ENCODE measurements at places on chromosomes 16 and 17. TPM values are rescaled to one million over a fixed set of nuclear protein-coding genes. Genes with fewer than 3 reads are reported as not detected.

Gene SLC6A2
- 0.21 TPM for total RNA-seq

GRCh38 chr16:30949650-30950515, 1.0 kb downstream of the ORAI3 start:
- no peak for DNase-seq

Gene RRAD
- total RNA-seq = not detected

- peak; percentile 84 for DNase-seq
Observed at GRCh38 chr17:81924557-81925532, 2.7 kb downstream of the MAFG start.

Gene ARL5C
- total RNA-seq = not detected

Gene MT1F
- 13.4 TPM for total RNA-seq

Gene NPIPA5
- total RNA-seq = 2.3 TPM

GRCh38 chr17:13601322-13601775, 380 bp downstream of the HS3ST3A1 start:
- peak; percentile 64 for DNase-seq

Gene TMEM235
- total RNA-seq = not detected

Gene AXIN2
- total RNA-seq = 34.8 TPM

Gene CLEC18A
- total RNA-seq = 0.63 TPM

DNA sequence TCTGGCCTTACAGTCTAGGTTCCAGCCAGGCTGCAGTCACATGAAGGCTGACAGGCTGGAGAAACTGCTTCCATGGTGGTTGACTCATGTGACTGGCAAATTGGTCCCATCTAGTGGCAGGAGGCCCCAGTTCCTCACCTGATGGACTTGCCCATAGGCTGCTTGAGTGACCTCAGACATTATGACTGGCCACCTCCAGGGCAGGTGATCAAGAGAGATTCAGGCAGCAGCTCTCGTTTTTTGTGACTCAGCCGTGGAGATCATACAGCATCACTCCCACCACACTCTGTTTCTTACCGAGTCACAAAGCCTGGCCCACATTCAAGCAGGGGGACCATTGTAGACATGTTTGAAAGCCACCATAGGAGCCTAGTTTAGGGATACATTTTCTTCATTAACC, 34.5 kb downstream of the SIAH1 start:
- no peak for DNase-seq

Gene DNAH9
- 0.85 TPM for total RNA-seq

- DNase-seq = peak; percentile 81
Observed at GRCh38 chr17:64778240-64779097, 116.4 kb upstream of the SMURF2 start.

GRCh38 chr16:11563493-11564040, 23.2 kb downstream of the LITAF start:
- no peak for DNase-seq

DNA sequence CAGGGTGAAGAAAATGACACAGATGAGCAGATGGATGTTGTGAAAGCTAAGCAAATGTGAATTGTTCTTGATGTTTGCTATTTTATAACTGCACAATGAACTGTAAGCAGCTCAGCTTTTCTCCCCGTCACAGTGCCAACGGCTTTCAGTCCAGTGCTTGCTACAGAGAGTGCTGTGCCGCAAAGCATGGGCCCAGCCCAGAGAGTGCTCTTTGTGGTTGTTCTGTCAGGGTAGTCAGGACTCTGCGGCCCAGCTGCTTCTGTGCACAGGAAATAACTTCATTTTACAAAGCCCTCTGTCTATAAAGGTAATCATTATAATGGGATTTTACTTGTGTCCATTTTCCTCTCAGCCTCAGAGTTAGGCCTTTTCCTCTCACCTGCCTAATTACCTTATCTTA, 39.1 kb downstream of the CDRT15 start:
- no peak for DNase-seq

GRCh38 chr17:79607940-79608623, 2.8 kb downstream of the RBFOX3 start:
- DNase-seq = peak; percentile 97

Gene TERB1
- not detected for total RNA-seq

Gene SHISA9
- total RNA-seq = 11.6 TPM

DNA sequence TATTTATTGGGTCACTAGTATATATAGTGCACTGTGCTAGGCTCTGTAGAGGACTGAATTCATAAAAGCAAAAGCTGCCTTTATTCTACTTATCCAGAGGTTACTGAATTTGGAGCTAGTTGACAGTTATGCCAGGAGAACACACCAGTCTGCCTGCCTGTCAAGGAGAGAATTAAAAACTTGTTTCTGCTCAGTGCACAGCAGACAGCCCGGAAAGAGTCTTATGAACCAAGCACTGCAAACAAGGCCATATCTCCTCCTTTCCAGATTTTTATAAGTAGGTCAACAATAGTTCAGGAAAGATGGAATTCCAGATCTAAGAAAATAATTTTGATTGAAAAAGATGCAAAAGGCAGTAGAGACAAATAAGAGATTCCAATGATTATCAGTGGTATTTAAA, 267.8 kb downstream of the CA10 start:
- DNase-seq = no peak

DNA sequence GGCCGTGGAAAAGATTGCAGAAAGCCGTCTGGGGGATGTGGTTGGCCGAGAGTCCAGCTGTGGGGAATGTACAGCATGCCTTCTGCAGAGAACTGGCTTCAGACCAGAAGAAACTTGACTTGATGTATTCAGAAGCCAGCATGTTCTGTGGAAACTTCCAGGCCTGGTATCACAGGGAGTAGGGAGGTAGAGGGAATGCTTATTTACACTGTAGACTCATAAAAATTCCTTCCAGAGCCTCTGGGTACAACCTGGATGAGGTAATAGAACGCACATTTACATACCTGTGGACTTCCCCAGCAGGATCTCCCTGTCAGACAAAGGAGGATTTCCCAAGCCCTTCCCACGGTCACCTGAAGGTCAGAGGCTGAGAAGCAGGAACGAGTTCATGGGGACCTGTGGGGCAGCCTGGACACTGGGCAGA, 11.8 kb upstream of the GAS7 start:
- peak; percentile 51 for DNase-seq

DNA sequence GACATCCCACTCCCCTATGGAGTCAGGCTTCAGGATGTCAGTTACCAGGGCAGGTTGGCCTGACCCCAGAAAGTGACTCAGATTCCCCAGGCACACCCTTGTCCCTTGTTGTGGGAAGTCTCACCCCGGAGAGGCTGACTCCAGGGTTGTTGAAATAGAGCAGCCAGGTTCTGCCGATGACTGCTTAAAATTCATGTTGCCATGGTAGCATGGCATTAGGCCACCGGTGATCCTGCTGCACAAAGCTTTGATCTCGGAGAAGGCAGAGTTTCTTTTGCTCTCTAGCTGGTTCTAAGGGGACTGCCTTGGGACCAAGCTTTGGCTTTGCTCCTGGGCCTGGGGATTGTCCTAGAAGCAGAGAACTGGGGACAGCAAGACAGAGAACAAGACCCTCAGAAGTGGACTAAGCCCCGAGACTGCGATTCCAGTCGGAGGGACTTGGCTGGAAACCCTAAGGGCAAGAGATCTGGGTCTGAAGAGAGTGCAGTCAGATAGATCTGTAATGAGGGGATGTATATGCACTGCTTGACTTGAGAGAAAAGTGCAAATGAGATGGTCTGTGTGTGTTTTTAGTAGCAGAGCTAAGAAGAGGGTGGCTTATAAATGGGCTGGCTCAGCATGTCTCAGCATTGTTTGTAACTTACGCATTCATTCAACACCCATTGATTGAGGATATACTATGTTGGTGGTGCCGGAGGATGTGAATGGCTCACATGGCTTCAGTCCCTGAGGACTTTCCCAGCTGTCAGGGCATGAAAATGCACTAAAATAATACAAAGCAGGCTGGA, 106.9 kb downstream of the RGS9 start:
- peak; percentile 37 for DNase-seq

- peak; percentile 46 for DNase-seq
Observed at GRCh38 chr17:73268582-73269328, 7.1 kb upstream of the CPSF4L start.

DNA sequence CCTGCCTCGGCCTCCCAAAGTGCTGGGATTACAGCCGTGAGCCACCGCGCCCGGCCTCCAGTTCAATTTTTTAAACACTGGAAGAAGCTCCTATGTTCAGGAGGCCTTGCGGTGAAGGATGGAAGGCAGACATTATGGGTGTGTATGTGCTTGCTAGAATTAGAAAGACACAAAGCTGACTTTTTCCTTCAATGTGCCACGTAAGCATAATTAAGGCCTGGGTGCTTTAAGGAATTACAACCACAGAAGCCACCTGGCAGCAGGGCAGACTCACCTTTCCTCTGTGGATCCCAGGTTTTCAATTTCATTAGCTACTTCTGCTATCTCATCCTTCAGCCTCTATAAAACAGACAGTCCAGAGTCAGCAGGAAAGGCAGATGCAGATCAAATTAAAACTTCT, 74.2 kb downstream of the CYTH1 start:
- no peak for DNase-seq

DNA sequence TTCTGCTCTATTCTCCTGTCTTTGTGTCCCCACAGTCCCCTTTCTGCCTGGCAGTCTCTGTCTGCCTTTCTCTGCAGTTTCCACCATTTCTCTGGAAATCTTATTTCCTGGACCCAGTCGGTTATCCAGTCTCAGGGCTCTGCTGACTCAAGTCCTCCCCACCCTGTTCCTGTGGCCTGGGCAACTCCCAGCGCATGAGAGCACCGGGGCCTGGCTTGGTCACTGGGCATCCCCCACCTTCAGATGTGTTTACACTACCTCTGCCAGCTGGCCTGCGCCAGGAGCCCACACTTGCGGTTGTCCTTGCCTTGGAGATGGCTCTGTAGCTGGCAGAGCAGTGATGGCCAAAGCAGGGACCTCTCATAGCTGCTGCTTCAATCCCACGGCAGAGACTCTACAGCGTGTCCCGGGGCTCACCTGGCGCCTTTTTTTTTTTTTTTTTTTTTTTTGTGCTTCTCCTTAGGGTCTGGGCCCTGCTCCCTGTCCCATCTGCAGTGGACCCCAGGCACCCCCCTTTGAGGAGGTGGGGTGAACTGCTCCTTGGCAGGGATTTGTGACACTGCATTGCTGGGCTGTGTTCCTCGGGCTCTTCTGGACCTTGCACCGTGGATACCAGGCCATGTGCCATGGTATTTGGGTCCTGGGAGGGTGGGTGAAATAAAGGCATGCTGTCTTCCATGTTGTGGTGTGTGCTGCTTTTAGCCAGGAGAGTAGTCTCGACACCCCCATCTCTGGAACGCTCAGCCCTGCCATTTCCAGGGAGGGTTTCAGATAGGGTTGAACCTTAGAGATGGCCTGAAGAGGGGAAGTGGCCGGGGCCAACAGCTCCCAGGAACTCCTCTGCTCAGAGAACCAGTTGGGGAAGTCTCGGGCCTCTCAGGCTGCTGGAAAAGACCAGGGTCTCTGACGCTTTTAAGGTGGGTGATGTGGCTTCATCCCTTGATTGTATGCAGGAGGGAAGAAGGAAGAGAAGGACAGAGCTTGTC, 17.5 kb downstream of the GUCY2D start:
- no peak for DNase-seq

GRCh38 chr17:50836826-50837225, 1.4 kb downstream of the WFIKKN2 start:
- no peak for DNase-seq

Gene C17orf113
- total RNA-seq = 1.0 TPM

Gene TEKT5
- total RNA-seq = 0.31 TPM

- peak; percentile 97 for DNase-seq
Observed at GRCh38 chr17:48054238-48055185, 6.4 kb downstream of the NFE2L1 start.

Gene TIGD7
- 2.1 TPM for total RNA-seq

- peak; percentile 79 for DNase-seq
Observed at GRCh38 chr17:77786740-77787505, 171.6 kb upstream of the TNRC6C start.

Gene C16orf74
- total RNA-seq = 4.1 TPM

Gene STX1B
- total RNA-seq = 4.1 TPM

GRCh38 chr17:43015579-43015978, 6.6 kb downstream of the VAT1 start:
- DNase-seq = peak; percentile 59

DNA sequence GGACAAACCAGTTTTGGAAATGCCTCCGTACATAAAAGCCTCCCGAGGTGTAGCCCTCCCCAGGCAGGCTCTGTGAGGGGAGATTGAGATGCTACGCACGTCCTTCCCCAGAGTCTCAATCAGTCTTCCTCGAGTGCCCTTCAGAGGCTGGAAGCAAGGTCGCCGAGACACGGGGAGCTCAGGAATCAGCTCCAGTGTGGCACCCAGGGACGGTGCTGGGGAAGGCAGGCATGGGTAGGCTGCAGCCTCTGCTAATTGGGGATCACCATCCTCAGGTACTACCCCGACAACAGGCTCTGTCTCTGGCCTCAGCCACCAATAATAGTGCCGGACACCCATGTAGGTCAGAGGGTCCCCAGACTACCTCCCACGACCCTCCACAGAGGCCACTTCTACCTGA, 28.1 kb upstream of the GSG1L start:
- no peak for DNase-seq

Gene SLC16A6
- 0.15 TPM for total RNA-seq

GRCh38 chr16:66961914-66962313, 848 bp downstream of the CES3 start:
- DNase-seq = no peak

DNA sequence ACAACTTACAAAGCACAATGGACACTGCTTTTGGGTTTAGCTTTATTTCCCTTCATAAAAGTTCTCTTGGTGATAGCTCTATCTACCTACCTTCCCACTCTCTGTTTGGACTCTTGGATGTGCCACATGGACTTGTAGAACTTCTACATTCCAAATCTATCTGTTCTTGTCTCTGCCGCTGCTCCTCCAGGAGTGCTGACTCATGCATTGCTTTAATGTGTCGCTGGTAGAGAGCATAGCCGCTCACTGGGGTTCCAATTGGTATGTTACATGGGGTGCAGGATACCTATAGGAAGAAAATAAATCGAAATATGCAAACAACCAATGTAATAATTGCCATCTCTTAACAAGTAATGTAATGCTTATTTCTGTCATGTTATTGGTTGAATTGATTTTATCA, 92.1 kb downstream of the TTC19 start:
- peak; percentile 20 for DNase-seq

DNA sequence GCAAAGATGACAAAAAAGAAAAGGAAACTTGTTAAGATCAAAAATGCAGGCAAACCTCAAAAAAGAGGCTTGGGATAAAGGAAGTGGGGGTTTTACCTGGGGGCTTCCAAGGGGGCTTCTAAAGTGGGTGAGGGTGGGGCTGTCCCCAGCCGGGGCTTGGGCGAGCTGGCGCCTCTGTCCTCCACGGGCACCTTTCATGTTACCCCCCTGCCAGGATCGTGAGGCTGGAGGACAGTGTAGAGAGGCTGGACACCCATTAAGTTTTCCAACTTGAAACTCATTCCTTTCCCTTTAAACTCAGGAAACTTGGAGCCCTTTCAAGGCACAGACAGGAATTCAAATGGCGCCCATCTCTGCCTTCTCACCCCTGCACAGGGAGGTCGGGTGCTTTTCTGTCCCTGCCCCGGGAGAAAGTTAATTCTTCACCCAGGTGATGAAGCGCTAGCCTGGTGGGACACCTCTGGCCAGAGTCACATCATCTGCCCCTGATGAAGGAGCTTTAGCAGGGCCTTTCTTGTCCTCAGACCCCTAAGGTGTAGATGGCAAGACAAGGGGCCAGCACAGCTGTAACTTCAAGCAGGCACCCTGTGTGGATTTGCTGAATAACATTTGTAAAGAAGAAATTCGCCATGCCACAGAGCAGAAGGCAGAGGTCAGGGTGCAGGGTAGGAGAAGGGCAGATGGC, 87.3 kb downstream of the C16orf78 start:
- no peak for DNase-seq

Gene TMEM170A
- 43.7 TPM for total RNA-seq

Gene ASB16
- total RNA-seq = not detected

GRCh38 chr17:46024590-46024989, 25.5 kb downstream of the STH start:
- no peak for DNase-seq

GRCh38 chr16:57721356-57722209, 14.0 kb upstream of the KATNB1 start:
- DNase-seq = peak; percentile 29

- peak; percentile 80 for DNase-seq
Observed at GRCh38 chr17:48003417-48004151, 32.7 kb downstream of the CDK5RAP3 start.

Measured in H7 (cell line).